ENCODE measurements at places on chromosomes 2 and 18. TPM values are rescaled to one million over a fixed set of nuclear protein-coding genes. Genes with fewer than 3 reads are reported as not detected.

The UGT1A7 gene
- total RNA-seq: not detected

The LYG1 gene
- total RNA-seq: not detected

The OSBPL6 gene
- total RNA-seq: 8.5 TPM

The ICOS gene
- not detected for total RNA-seq

The ASB18 gene
- not detected for total RNA-seq

The ALPG gene
- total RNA-seq: 2.5 TPM

The SMYD5 gene
- total RNA-seq: 45.8 TPM

The FER1L5 gene
- total RNA-seq: 0.27 TPM

The HOXD12 gene
- not detected for total RNA-seq

DNA sequence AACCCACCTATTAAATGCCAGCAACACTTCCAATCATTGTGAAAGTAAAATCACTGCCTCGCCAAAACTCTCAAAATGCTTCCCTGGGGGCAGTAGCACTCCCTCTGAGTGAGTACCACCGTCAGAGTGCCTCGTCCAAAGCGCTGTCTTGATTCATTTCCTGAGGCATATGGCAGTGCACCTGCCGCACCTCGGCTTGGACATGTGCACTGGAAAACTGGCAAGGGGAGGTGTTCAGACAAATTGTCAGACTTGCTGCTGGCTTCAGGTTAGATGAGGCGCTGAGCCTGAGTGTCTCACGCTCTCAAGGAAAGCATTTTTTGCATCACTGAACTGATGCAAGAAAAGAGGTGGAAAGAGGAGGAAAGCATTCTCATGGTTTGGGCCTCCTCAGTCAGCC lies 132.8 kb downstream of the ATL2 start:
- DNase-seq: no peak

DNA sequence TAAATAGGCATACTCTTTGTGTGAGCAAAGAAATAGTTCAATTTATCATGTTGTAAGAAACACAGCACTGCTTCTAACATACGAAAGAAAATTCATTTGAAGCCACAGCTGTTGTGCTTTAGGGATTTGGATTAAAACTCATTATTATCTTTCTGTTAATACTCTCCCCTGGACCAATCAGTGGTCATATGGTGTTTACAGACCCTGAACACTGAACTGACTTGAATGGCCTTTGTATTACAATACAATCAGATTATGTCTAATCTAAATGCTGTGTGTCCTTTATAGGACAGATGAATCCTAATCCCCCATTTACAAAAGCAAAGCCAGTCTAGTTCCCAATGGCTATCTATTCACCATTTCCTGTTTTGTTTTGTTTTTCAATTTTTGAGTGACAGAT lies 36.5 kb downstream of the ZNF385B start:
- no peak for DNase-seq

DNA sequence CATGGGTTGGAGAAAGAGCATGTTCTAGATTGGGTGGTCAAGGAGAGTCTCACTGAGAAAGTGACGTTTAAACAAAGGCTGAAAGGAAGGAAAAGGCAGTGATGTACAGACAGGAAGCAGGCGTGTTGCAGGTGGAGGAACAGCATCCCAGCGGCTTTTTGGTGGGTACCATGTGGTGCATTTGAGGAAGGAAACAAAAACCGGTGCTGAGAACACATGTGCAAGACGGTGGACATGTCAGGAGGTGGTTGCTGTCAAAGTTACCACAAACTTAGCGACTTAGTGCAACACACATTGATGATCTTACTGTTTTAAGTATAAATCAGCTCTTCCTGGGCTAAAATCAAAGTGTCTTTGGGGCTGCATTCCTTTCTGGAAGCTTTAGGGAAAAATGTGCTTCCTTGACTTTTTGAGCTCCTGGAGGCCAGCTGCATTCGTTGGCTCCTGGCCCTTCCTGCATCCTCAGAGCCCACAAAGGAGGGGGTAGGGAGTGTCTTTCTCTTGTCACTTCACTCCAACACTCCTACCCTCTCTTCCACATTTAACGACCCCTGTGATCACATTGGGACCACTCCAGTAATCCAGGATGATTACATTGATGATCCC lies 380.6 kb downstream of the FBXO15 start:
- peak; percentile 11 for DNase-seq

DNA sequence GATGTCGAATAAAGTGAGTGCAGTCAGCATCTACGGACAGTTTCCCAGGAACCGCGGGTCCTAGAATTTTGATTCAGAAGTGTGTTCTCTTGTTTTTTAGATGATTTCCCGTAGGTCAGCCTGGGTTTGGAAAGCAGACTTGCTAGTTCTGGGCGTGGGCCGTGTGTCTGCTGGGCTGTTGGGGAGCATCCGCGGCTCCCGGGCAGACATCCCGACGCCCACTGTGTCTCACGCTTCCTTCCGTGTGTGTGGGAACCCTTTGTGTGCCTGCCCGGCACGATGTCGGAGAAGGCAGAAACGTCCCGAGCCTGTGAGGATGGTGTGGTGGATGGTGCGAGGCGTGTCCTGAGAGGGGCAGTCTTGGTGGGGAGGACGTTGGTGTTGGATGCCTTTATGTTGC lies 18.4 kb downstream of the CTDP1 start:
- no peak for DNase-seq

DNA sequence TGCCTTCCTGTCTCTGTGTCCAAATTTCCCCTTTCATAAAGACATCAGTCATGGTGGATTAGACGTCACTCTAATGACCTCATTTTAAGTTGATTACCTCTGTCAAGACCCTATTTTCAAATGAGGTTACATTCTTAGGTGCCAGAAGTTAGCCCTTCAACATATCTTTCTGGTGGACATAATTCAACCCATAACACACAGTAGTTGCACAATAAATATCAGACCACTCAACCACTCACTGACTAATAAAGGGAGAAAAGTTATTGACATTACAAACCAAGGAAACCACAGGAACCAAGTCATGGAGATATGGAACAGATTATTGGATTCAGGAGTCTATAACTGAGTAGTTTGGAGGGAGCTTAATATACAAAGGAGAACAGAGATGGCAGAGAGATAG lies 377.4 kb upstream of the ACVR2A start:
- no peak for DNase-seq

DNA sequence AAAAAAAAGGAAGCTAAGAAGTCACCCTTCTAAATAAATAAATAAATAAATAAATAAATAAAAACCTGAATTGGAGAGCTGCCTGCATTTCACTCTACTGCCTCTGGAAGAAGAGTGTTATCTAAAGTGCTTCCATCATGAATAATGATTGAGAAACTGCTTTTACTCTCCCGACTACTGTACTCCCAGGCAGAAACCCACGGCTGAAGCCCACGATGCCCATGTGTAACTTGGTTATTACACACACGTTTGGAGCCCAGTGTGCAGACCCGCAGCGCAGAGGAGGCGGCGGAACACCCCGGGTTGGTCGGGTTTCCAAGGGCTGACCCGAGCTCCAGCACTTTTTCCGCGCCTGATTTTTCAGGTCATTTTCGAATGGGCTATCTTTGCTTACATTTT lies 697 bp upstream of the SPATS2L start:
- peak; percentile 52 for DNase-seq

- no peak for DNase-seq
Measured at GRCh38 chr18:7598167-7599047, 31.3 kb downstream of the PTPRM start.

- DNase-seq: peak; percentile 61
Measured at GRCh38 chr2:201118961-201119854, 3.2 kb downstream of the CFLAR start.

DNA sequence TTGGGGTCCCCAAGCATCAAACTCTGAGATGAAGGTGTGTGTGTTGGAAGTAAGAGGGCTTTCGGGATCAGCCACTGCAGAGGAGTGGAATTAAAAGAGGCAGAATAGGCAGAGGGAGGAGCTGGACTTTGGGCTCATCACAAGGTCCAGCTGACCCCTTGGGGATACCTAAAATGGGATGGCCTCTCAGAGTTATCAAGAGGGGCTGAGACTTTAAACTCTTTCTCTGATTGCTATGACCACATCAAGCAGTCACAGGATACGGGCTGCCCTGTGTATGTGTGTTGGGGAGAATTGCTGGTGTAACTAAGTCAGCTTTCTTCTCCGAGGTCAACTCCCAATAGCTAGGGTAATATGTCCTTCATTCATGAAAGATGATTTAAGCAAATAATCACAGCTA lies 127.7 kb upstream of the SLC14A2 start:
- no peak for DNase-seq

DNA sequence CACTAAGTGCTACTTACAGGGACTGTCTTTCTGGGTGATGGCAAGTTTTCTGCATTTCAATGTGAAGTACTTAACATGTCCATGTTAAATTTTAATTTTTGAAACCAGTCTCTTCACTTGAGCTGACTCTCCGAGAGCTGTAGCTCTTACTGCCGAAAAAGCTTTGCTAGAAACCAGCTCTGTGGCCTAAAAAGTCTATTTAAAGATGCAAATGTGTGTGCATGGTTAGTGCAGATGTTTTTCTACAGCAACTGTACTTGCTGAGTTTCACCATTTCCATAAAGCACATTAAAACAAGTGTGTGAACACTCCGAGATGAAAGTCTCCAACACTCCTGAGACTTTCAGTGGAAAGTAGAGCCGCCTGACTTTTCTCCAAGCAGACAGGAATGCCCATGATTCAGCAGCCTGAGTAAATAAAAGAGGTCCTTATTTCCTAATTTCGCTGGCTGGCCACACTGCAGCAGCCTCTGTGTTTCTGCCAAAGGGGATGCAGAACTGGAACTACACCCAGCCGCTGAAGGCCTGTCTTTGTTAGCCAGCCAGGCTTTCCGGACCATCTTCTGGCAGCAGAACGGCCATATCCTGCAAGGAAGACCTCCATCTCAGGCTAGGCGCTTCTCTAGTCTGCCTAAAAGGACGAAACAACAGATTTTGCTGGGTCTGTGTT lies 121.2 kb downstream of the ZNF521 start:
- no peak for DNase-seq

- DNase-seq: no peak
Measured at GRCh38 chr2:1648241-1649102, 95.8 kb downstream of the PXDN start.

- no peak for DNase-seq
Measured at GRCh38 chr2:199452991-199453379, 4.8 kb downstream of the SATB2 start.

DNA sequence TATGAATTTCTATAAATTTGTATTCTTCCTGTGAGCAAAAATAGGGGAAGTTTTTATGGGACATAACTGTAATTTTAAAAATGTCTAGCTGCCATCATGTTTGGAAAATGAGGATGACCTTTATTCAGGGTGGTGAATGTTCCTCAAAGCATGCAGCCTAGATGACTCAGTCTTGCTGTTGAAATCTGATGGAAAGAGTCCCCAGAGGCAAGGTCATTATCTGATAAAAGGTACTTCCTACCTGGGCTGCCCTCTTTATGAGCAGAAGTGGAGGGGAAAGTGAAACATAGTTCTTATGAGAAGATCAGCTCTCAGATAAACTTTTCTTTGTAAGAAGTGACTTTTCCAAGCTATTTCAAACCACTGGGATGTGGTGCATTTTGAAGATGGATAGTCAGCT lies 1144.7 kb upstream of the PIK3C3 start:
- DNase-seq: no peak

GRCh38 chr2:109447251-109447661 lies 166.5 kb downstream of the SEPTIN10 start:
- no peak for DNase-seq

GRCh38 chr18:69022426-69022825 lies 224.5 kb downstream of the CCDC102B start:
- no peak for DNase-seq

- DNase-seq: peak; percentile 35
Measured at GRCh38 chr2:112204411-112204810, 50.4 kb downstream of the ZC3H8 start.

DNA sequence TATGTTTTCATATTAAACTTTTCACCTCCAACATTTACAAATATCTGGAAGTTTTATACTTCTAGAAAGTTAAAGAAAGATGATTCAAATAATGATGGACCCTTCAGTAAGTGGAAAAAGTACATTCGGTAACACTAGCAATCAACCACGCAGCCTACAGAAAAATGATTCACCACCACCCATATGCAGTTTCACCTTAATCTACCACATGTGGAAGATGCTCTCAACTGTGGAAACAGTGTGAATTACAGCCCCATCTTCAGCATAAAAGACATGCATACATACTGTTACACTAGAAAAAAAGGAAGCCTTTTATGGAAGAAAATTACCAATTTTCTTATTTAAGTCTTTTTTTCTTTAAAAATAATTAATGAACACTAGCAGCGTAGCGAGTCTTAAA lies 1.1 kb downstream of the SLC38A11 start:
- DNase-seq: no peak

GRCh38 chr2:119338826-119339561 lies 27.6 kb downstream of the C2orf76 start:
- DNase-seq: no peak

DNA sequence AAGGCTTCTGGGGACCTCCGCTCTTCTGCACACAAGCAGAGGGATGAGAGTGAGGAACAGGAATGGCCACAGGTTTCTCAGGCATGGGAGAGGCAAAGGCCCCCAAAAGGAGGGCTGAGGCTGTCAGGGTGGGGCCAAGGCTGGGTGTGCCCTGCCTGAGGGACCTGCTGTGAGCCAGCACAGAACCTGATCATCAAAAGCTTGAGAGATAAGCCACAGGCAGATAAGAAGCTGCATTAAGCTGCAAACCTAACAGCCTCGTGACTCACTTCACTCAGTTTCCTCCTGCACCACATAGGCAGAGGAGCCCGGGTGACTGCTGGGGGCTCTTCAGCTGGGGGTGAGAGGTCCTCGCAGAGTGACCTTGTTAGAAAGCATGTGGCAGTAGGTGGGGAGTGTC lies 64.5 kb upstream of the LAPTM4A start:
- no peak for DNase-seq

GRCh38 chr2:25089605-25090315 lies 47.9 kb downstream of the EFR3B start:
- DNase-seq: peak; percentile 76

- DNase-seq: no peak
Measured at GRCh38 chr2:63569740-63570139, 18.5 kb downstream of the WDPCP start.

DNA sequence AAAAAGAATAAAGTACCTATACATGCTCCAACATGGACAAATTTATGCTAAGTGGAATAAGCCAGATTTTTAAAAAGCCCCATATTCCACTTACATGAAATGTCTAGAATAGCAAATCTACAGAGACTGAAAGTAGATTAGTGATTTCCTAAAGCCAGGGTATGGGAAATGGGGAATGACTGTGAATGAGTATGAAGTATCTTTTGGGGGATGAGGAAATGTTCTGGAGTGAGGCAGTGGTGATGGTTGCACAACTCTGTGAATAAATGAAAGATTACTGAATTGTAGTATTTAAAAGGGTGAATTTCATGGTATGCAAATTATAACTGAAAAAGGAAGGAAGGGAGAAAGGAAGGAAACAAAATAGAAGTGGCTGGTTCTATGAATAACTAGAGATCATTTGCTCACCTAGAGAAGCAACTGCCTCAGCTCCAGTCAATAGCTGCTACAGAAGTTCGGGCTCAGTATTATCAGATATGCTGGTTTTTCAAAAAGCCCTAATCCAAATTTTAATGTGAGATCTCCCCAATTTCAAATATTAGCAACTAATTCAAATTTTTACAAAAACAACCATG lies 39.3 kb downstream of the MAP3K2 start:
- no peak for DNase-seq

- no peak for DNase-seq
Measured at GRCh38 chr2:73839653-73840411, 11.1 kb downstream of the STAMBP start.
